CD4-positive, CD25-positive, alpha-beta regulatory T cell (primary cell): ENCODE measurements at places on chromosomes 16 and 17. TPM values are rescaled to one million over a fixed set of nuclear protein-coding genes. Genes with fewer than 3 reads are reported as not detected.

Gene ANKS4B
- total RNA-seq, result not detected

Gene SDR42E2
- total RNA-seq, result 3.5 TPM

Gene ACE
- 4.2 TPM for total RNA-seq

Gene RAB11FIP4
- 79.7 TPM for total RNA-seq

Gene PRR35
- total RNA-seq, result not detected

DNA sequence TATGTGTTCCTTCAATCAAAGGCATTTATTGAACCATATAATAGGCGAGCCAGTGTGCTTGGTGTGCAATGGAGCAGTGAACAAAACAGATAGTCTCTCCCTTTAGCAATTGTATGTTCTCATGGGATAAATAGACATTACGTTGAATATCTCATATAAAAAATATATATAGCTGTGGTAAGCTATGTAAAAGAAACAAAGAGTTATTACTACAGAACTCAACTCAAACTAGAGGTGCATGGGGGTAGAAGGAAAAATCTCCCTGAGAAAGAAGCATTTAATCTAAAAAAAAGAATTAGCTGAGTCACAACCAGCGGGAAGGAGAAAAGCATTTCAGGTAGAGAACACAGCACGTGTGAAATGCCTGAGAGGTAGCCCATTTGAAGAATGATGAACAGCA is 919.3 kb downstream of the CDH11 start:
- no peak overlapping the region for H3K27ac ChIP-seq
- DNase-seq, result no peak
- H3K27me3 ChIP-seq, result no peaks in the 10 kb centered on the region
- H3K4me3 ChIP-seq, result no peak overlapping the region
- H3K36me3 ChIP-seq, result no peaks in the 10 kb centered on the region

GRCh38 chr17:34107019-34107418 is 148.1 kb upstream of the CCL2 start:
- no peak overlapping the region for H3K4me3 ChIP-seq
- DNase-seq, result no peak
- no peak overlapping the region for H3K27ac ChIP-seq
- no peaks in the 10 kb centered on the region for H3K27me3 ChIP-seq

GRCh38 chr16:70653406-70653805 is 7.0 kb downstream of the IL34 start:
- H3K4me3 ChIP-seq, result no peak overlapping the region
- no peaks in the 10 kb centered on the region for H3K4me1 ChIP-seq
- no peaks in the 10 kb centered on the region for H3K36me3 ChIP-seq
- no peak overlapping the region for H3K27ac ChIP-seq
- no peak for DNase-seq
- no peaks in the 10 kb centered on the region for H3K27me3 ChIP-seq
